Glutamatergic neuron (in vitro differentiated cells): ENCODE measurements at places on chromosomes 6 and 20. TPM values are rescaled to one million over a fixed set of nuclear protein-coding genes. Genes with fewer than 3 reads are reported as not detected.

DNA sequence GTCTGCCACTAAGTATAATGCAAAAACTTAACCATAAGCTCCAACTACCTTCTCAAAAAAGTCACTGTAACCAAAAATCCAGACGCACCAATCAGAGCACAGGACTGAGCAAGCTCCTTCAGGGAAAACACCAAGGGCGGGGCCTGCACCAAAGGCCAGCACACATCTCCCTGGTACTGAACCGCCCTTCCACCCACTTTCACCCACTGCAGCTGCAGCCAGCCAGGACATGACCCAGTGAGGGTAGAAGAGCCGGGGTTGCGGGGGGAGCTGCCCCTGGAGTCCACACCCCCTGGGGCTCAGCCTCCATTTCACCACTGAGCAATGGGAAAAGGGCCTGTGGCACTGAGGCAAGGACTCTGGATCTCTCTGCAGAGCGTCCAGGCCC, 54.3 kb downstream of the TAF4 start:
- DNase-seq, result no peak
- H3K36me3 ChIP-seq, result no peaks in the 10 kb centered on the region
- no peak overlapping the region for H3K4me3 ChIP-seq
- peaks cover 1% of the 10 kb centered on the region for H3K4me1 ChIP-seq

DNA sequence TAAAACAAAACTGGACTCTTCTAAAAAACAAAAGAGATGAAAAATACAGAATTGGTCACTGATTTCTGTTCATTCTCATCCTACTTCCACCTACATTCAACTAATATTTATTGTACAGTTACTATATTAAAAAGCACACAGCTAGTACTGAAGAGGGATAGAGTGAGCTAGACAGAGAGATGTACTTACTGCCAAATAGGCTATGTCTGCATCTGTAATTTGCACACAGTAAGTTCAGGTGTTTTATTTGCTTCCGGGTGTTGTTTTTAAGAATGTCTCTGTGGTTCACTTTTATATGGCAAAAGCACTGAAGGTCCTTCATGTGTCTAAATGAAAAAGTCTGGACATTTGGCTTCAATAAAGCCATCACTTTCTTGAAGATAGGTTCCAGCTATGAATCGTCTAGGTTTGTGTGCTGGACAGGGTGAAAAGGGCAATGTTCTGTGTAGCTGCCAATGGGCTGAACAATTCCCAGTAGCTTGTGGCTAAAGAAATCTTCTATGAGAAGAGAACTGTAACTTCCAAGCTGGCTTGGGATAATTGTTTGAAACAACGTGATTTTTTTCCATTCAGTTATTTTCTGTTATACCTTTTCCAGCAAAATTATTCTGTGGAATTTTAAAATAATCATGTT, 47.3 kb downstream of the EPB41L2 start:
- H3K27ac ChIP-seq, result no peak overlapping the region
- H3K4me3 ChIP-seq, result no peak overlapping the region
- no peak for DNase-seq
- no peaks in the 10 kb centered on the region for H3K36me3 ChIP-seq
- no peaks in the 10 kb centered on the region for H3K4me1 ChIP-seq

DNA sequence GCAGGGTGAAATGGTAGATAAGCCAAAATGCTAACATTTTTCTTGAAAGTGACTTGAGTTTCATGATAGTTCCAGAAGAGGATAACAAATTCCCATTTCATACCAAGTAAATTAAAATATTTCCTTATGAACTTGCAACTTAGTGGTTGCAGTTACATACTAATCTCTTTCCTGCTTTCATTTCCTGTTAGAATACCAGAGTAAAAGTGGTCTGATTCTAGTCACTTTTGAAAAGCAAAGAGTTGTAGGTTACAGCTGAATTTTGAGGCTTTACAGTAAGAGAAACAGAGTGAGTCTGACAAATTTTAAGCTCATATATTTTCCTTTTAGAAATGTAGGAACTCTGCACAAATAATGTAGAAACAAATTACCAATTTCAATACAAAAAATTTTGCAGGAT, 117.4 kb downstream of the ZFAND3 start:
- H3K27ac ChIP-seq, result no peak overlapping the region
- peaks cover 8% of the 10 kb centered on the region for H3K4me1 ChIP-seq
- no peak for DNase-seq
- H3K4me3 ChIP-seq, result no peak overlapping the region
- no peaks in the 10 kb centered on the region for H3K27me3 ChIP-seq

DNA sequence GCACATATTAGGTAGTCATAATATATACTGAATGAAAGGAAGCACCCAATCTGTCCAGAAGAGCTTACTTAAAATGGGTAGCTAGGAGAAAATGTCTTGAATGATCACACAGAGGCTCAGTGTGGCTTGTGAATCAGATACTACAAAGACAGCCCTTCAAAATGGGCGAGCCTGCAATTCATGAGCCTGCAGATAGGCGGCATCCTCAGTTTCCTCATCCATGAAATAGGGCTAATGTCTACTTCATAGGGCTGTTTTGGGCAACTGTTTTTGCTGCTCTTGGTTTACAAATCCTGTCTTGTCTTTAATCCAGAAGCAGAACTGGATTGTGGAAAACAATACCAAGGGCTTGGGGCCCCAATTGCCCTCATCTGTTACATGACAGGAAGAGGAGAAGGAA, 129.3 kb upstream of the KCNK16 start:
- no peaks in the 10 kb centered on the region for H3K4me1 ChIP-seq
- H3K27me3 ChIP-seq, result no peaks in the 10 kb centered on the region
- H3K27ac ChIP-seq, result no peak overlapping the region
- no peak overlapping the region for H3K4me3 ChIP-seq
- H3K36me3 ChIP-seq, result peaks cover 9% of the 10 kb centered on the region

GRCh38 chr6:83226517-83226916, 33.4 kb downstream of the RWDD2A start:
- H3K27ac ChIP-seq, result no peak overlapping the region
- no peak overlapping the region for H3K4me3 ChIP-seq
- H3K36me3 ChIP-seq, result no peaks in the 10 kb centered on the region
- H3K4me1 ChIP-seq, result no peaks in the 10 kb centered on the region
- no peak for DNase-seq
- H3K27me3 ChIP-seq, result no peaks in the 10 kb centered on the region

- peaks cover 2% of the 10 kb centered on the region for H3K27me3 ChIP-seq
- H3K4me3 ChIP-seq, result no peak overlapping the region
- no peak overlapping the region for H3K27ac ChIP-seq
- no peak for DNase-seq
- no peaks in the 10 kb centered on the region for H3K36me3 ChIP-seq
Observed at GRCh38 chr6:44624226-44624625, 236.7 kb downstream of the CDC5L start.

DNA sequence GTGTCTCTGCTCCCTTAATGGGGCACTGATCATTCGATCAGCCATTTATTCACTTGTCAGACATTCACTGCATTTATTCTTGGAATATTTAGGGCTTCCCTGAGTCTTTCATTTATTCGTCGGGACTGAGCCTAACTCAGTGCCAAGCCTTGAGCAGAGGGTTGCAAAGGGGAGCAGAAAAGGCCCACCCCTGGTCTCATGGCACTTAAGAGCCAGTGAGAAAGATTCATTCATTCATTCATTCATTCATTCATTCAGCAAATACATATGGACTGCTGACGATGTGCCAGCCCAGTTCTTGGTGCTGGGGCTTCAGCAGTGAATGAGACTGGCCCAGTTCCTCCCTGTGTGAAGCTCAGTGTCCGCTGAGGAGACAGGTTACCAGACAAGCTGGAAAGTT, 36.6 kb downstream of the SIRPA start:
- H3K4me1 ChIP-seq, result no peaks in the 10 kb centered on the region
- peaks cover 4% of the 10 kb centered on the region for H3K27me3 ChIP-seq
- H3K27ac ChIP-seq, result no peak overlapping the region
- no peak overlapping the region for H3K4me3 ChIP-seq
- DNase-seq, result no peak
- H3K36me3 ChIP-seq, result no peaks in the 10 kb centered on the region

GRCh38 chr20:10654630-10655029, 19.2 kb downstream of the JAG1 start:
- no peak overlapping the region for H3K27ac ChIP-seq
- H3K4me1 ChIP-seq, result peaks cover 17% of the 10 kb centered on the region
- peaks cover 2% of the 10 kb centered on the region for H3K27me3 ChIP-seq
- no peak for DNase-seq
- H3K4me3 ChIP-seq, result no peak overlapping the region
- H3K36me3 ChIP-seq, result no peaks in the 10 kb centered on the region

- no peaks in the 10 kb centered on the region for H3K36me3 ChIP-seq
- no peak overlapping the region for H3K27ac ChIP-seq
- H3K4me1 ChIP-seq, result no peaks in the 10 kb centered on the region
- DNase-seq, result no peak
Observed at GRCh38 chr6:140490081-140490480, 1115.6 kb upstream of the CITED2 start.

DNA sequence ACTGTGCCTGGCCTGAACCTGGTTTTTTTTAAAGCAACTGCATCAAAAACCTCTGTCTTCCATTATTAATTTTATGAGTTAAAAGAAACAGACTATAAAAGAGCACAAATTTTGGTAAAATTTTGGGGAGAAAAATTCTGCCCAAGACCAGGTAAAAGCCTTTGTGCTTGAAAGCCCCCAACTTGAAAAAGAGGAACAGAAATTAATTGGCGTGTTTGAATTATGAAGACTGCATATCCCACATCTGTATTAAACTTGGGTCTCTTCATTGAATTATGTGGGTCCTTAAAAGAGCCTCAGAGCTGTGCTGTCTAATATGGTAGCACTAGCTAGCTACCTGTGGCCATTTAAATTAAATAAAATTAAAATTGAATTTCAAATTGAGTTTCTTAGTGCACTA, 41.2 kb downstream of the COL11A2 start:
- peaks cover 11% of the 10 kb centered on the region for H3K36me3 ChIP-seq
- no peak overlapping the region for H3K27ac ChIP-seq
- H3K27me3 ChIP-seq, result peaks cover 1% of the 10 kb centered on the region
- H3K4me1 ChIP-seq, result no peaks in the 10 kb centered on the region
- H3K4me3 ChIP-seq, result no peak overlapping the region
- no peak for DNase-seq

DNA sequence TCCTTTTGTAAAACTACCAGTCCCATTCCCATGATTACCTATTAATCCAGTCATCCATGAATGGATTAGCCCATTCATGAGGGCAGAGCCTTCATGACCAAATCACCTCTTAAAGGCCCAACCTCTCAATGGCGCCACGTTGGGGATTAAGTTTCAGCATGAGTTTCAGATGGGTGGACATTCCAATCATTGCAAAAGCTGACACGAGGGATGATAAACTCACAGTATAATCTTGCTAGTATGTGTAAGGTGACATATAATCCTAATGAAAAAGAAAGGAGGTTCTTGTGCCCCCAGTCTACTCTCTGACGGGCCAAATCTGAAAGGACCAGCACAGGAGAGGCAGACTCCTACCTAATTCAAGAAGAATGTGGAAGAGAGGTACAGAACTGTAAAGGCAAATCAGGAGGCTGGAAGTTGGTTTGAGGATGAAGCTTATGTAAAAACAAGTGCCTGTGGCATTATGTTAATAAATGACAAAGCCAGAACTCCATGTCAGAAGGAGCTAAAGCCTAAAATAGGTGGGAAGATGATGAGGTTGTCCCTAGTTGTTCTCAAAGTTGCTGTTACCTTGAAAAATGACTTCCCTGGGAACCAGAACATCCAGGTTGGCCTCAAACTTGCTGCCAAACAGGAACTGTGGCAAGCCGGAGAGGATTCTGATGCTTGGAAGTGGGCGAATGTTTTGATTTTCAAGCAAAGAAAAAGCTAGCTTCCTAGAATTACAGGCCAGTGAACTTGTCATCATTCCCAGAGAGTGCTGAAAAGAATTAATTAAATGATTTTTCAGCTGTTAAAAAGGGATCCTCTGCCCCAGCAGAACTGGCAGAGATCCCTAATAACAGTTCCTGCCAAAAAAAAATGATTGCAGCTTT, 106.5 kb upstream of the TIAM2 start:
- no peaks in the 10 kb centered on the region for H3K4me1 ChIP-seq
- H3K36me3 ChIP-seq, result peaks cover 3% of the 10 kb centered on the region
- no peak overlapping the region for H3K27ac ChIP-seq
- no peak for DNase-seq
- H3K4me3 ChIP-seq, result no peak overlapping the region

- H3K4me3 ChIP-seq, result no peak overlapping the region
- no peak for DNase-seq
- peaks cover 9% of the 10 kb centered on the region for H3K4me1 ChIP-seq
- H3K27ac ChIP-seq, result no peak overlapping the region
- H3K36me3 ChIP-seq, result no peaks in the 10 kb centered on the region
Observed at GRCh38 chr6:3471711-3472110, 14.9 kb upstream of the SLC22A23 start.

DNA sequence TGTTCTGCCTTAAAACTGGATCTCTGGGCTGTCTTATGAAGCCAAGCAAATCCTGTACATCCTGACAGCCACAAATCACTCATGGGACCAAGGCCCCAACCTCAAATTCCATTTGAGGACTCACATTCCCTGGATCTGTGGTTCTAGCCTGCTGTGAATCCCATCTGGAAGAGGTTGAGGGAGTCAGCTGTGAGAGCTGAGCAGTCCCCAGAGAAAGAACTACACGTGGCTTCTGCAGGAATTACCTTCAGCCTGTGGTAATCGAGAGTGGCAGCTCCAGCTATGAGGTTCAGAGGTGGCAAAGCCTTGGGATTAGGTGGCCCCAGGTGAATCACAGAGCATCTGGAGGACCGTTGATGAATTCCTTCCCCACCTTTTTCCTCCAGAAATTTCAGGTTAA, 245.2 kb downstream of the SLC24A3 start:
- H3K4me1 ChIP-seq, result peaks cover 32% of the 10 kb centered on the region
- no peaks in the 10 kb centered on the region for H3K36me3 ChIP-seq
- no peak for DNase-seq

- H3K27me3 ChIP-seq, result peaks cover 16% of the 10 kb centered on the region
- H3K4me3 ChIP-seq, result no peak overlapping the region
- H3K36me3 ChIP-seq, result peaks cover 44% of the 10 kb centered on the region
- DNase-seq, result no peak
- H3K27ac ChIP-seq, result peak overlapping the region; percentile 42
Observed at GRCh38 chr20:19973961-19974629, 43.1 kb upstream of the NAA20 start.

DNA sequence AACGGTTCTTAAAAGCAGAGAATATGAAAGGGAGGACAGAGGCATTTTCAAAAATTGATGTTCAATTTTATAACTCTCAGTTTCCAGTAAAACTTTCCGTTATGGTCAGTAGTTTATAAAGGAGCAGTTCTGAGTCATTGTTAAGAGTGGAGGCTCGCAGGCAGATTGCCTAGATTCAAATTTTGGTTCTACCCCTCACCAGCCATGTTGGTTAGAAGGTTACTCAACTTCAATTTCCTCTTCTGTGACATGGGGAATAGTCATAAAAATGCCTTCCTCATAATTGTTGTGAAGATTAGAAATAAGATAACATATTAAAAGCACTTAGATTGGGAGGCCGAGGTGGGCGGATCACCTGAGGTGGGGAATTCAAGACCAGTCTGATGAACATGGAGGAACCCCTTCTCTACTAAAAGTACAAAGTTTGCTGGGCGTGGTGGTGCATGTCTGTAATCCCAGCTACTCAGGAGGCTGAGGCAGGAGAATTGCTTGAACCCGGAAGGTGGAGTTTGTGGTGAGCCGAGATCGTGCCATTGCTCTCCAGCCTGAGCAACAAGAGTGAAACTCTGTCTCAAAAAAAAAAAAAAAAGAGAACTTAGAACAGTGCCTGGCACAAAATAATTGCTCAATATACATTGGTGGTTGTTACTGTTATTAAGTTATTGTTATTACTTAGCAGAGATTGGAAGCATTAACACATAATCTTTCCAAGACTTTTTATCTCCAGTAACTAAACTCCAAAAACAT, 348.9 kb downstream of the NRN1 start:
- no peak overlapping the region for H3K27ac ChIP-seq
- peaks cover 12% of the 10 kb centered on the region for H3K4me1 ChIP-seq

The IL17A gene
- not detected for total RNA-seq

The PTCRA gene
- total RNA-seq, result not detected

The NRSN1 gene
- total RNA-seq, result 5.7 TPM

The MAPK14 gene
- total RNA-seq, result 46.2 TPM

The CRISP3 gene
- not detected for total RNA-seq

The XKR7 gene
- 284 TPM for total RNA-seq

The UFL1 gene
- total RNA-seq, result 7.4 TPM
